ENCODE measurements at places on chromosomes 13 and 19. TPM values are rescaled to one million over a fixed set of nuclear protein-coding genes. Genes with fewer than 3 reads are reported as not detected.

- DNase-seq = peak; percentile 90
Observed at GRCh38 chr13:113647351-113648215, 10.4 kb downstream of the ATP4B start.

- DNase-seq = no peak
Observed at GRCh38 chr13:79548902-79549301, 67.9 kb downstream of the NDFIP2 start.

DNA sequence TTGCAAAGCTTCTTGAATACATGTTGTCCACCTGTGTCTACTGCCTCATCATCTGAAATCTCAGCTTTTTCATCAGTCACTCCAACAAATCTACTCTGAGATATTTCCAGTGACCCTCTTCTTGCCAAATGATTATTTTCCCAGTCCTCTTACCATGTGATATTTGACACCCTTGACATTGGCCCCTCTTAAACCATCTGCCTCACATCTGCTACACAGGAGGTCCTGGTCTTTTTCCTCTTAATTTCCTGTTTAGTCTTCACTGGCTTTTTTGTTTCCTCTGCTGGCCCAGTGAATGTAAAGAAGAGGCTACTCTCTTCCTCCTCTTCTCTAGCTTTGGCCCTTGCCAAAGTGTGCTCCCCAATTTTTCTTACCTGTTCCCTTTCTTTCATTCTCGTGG lies 218.7 kb downstream of the DNAJC15 start:
- no peak for DNase-seq

DNA sequence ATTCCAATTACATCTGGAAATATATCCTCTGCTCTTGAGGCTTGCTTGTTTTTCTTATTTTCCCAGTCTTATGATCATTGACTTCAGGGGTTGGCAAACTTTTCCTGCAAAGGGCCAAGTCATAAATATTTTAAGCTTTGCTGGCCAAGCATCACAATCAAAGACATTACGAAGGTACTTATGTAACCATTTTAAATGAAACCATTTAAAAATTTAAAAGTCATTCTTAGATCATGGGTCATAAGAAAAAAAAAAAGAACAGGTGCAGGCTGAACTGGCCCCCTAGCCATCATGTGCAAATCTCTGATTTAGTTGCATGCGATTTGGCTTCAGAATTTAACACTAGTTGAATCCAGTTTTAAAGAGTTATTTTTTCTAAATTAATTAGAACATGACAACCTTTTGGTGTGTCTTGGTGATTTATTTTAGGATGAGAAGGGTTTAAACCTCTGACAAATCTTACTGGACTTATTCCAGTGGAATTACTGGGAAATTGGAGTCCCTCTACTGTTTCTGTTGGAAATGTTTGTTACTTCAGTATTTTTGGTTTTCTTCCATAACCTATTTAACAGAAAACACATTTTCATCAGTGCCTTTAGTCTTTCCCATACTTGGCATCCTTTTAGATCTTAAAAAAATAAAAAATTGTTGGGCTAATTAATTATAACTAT lies 148.1 kb downstream of the NHLRC3 start:
- DNase-seq = no peak

The CYP2S1 gene
- 0.30 TPM for polyA plus RNA-seq

The ZNF57 gene
- 3.2 TPM for polyA plus RNA-seq

The PEG3 gene
- polyA plus RNA-seq = 3.0 TPM

The IZUMO2 gene
- not detected for polyA plus RNA-seq

DNA sequence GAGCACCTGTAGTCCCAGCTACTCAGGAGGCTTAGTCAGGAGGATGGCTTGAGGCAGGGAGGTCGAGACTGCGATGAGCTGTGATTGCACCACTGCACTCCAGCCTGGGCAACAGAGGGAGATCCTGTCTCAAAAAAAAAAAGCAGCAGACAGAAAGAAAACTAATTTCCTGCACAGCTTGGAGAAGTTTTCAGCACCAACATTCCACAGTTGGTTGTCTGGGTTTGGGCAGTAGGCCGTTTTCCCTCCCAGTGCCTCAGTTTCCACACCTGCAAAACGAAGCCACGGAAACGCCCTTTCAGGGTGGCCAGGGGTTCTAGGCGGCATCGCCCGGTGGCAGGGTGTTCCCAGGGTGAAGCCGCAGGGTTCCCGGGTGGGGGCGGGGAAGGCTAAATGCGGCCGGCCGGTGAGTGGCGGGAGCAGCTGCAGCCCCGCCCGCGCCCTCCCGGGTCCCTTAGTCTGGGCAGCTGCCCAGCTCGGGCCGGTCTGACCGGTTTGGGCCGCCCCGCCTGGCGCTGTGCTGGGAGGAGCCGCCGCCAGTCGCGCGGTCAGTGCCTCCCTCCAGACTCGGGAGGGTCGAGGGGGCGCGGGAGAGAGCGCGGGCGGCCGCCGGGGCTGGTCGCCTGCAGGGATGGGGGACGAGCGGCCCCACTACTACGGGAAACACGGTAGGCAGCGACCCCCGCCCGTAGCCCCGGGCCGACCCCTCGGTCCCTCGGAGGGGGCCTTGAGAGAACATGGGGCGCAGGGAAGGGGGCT lies at the start of gene SLC44A2:
SLC44A2 (plus strand) TSS at position 551 of the 759 bp plus-strand sequence; CDS start at position 632, 81 bp downstream.
- DNase-seq = peak; percentile 84

The RINL gene
- polyA plus RNA-seq = 14.5 TPM

DNA sequence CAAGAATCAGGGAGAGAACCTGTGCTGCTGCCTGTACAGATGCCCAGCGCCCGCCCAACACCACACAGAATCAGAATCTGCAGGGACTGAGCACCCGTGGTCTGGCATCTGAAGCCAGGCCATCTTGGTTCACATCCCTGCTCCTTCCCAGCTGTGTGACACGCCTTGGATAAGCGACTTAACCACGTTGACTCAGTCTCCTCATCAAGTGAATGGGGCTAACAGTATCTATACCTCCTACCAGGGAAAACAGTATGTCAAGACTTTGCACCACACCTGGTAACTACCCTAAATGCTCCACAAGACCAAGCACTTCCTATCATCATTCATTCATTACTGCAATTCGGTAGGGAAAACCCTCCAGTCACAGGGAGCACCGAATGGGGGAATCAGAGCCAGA lies 1.2 kb downstream of the RANBP3 start:
- no peak for DNase-seq

The CATSPERD gene
- polyA plus RNA-seq = not detected

The SLC8A2 gene
- 0.03 TPM for polyA plus RNA-seq

- no peak for DNase-seq
Observed at GRCh38 chr19:48618278-48618915, 581 bp downstream of the RPL18 start.

The URAD gene
- not detected for polyA plus RNA-seq

- DNase-seq = no peak
Observed at GRCh38 chr13:48600374-48601364, 53.1 kb upstream of the CYSLTR2 start.

- DNase-seq = no peak
Observed at GRCh38 chr19:51749979-51750378, 1.7 kb downstream of the FPR1 start.

- no peak for DNase-seq
Observed at GRCh38 chr13:74771964-74772363, 637.8 kb upstream of the KLF12 start.

The ZNF66 gene
- polyA plus RNA-seq = 0.62 TPM

The ARRDC5 gene
- not detected for polyA plus RNA-seq

- no peak for DNase-seq
Observed at GRCh38 chr13:110562696-110563462, 1.4 kb upstream of the RAB20 start.

GRCh38 chr13:80783926-80784565 lies 443.1 kb upstream of the SPRY2 start:
- peak; percentile 6 for DNase-seq

DNA sequence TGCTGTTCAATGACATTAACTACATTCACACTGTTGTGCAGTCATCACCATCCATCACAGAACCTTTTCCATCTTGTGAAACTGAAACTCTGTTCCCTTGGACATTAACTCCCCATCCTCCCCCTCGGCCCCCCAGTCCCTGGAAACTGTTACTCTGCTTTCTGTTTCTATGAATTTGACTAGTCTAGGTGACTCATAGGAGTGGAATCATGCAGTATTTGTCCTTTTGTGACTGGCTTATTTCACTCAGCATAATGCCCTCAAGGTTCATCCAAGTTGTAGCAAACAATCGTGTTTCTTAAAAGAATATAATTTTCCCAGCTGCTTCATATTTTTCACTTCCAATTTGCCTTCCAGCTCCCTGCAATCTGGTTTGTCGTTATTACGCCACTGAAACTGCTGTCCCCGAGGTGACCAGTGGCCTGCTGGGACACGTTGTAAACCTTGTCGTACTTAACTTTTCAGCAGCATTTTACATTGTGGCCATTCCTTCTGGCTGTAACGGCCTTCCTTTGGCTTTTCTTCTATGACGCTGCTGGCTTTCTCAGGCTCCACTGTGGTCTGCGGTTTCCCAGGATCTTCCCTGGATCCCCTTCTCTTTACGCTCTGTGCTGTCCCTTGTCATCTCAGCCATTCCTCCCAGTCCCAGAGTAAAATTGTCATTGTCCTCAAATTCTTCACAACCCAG lies 74.0 kb downstream of the DHRS12 start:
- no peak for DNase-seq

GRCh38 chr13:40644838-40645604 lies 21.4 kb downstream of the FOXO1 start:
- DNase-seq = no peak

The SIGLEC12 gene
- not detected for polyA plus RNA-seq

DNA sequence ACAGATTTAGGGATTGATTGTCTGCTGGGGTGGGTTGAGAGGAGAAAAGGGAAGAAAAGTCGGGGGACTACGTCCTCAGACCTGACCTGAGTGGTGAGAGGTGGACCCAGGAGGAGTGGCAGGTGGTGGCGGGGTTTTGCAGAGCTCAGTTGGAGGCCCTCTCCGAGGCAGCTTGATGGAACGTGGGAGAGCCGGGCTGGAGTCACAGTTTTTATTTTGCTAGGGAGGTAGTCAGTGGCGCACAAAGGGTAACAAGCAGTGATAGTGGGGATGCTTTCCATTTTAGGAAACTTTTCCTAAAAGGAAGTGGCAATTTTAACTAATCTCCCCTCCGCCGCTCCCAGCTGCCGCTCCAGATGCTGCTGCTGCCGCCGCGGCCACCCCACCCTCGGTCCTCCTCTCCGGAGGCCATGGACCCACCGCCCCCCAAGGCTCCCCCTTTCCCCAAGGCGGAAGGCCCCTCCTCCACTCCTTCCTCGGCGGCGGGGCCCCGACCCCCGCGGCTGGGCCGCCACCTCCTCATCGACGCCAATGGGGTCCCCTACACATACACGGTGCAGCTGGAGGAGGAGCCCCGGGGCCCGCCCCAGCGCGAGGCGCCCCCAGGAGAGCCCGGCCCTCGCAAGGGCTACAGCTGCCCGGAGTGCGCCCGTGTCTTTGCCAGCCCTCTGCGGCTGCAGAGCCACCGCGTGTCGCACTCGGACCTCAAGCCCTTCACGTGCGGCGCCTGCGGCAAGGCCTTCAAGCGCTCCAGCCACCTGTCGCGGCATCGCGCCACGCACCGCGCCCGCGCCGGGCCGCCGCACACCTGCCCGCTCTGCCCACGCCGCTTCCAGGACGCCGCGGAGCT lies 1.1 kb upstream of the ZNF581 start:
- DNase-seq = peak; percentile 35

The IL17D gene
- polyA plus RNA-seq = 0.51 TPM

The FUT6 gene
- polyA plus RNA-seq = not detected

The FFAR3 gene
- polyA plus RNA-seq = not detected

The LILRA2 gene
- 0.22 TPM for polyA plus RNA-seq

- no peak for DNase-seq
Observed at GRCh38 chr13:110555601-110556223, 5.8 kb downstream of the RAB20 start.

GRCh38 chr13:100392709-100393630 lies 195.6 kb downstream of the GGACT start:
- peak; percentile 18 for DNase-seq

Measured in heart right ventricle (tissue), 16 donors.